ENCODE measurements at places on chromosomes 7 and 10. TPM values are rescaled to one million over a fixed set of nuclear protein-coding genes. Genes with fewer than 3 reads are reported as not detected.

CFTR gene
- not detected for total RNA-seq

SEC24C gene
- 93.3 TPM for total RNA-seq

DNA sequence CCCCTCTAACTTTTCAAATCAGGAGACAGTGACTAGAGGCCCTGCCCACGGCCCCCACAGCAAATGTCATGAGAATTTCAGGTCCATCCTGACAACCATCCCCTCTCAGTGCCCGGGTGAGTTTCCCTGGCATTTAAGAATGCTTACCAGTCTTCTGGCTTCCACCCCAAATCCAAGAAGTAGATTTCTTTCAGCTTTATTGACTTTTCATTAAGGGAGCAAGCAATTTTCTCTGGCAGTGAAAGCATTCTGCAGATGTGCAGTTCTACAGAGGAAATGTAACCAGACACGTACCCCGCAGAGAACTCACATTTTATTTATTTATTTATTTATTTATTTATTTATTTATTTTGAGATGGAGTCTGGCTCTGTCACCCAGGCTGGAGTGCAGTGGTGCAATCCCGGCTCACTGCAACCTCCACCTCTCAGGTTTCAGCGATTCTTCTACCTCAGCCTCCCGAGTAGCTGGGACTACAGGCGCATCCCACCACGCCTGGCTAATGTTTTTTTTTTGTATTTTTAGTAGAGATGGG lies 120.9 kb upstream of the KCTD7 start:
- no peak for DNase-seq

DNA sequence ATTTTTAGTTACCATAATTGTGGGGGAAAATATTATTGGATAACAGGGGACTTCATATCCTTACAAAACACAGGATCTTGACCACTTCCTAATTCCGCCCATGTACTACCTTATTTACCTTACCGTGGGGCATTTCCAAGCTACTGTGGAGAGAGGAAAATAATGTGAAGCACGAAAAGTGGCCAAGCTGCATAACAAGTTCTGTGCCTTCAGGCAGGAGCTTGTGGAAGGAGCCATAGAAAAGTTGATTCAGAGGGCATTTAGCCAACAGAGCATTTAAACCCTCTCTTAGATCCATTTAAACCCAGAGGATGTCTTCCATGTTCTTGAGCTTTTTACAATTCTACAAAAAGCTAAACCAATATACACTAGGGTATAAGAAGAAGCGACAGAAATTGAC lies 41.6 kb downstream of the DNAJB9 start:
- no peak for DNase-seq

Data from dermis blood vessel endothelial cell (primary cell).